Stimulated activated CD8-positive, alpha-beta memory T cell treated with anti-CD3 and anti-CD28 coated beads, Interleukin-15, amount 100 ng/mL, for 4 hours (primary cell): ENCODE measurements at places on chromosomes 1 and 21.

DNA sequence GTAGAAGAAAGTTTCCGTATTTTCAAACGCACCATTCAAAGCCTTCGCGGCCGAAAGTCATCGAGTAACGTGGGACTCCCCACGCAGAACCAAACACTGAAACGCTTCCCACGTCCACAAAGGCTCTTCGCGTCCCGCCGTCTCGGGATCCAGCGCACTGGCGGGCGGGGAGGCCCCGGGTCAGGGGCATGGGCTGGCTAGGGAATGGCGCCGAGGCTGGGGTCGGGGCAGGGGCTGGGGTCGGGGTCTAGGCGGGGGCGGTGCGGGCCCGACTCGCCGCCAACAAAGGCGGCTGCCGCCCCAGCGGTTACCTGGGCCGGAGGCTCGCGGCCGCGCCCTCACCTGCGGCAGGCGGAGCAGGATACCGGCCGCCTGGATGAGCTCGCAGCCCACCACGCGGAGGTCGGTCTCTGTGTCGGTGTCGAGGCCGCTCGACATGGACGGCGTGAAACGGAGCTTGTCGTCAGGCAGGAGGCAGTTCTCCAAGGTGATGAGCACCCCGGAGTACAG is 403 bp downstream of the CCNL2 start:
- DNase-seq, result no peak

DNA sequence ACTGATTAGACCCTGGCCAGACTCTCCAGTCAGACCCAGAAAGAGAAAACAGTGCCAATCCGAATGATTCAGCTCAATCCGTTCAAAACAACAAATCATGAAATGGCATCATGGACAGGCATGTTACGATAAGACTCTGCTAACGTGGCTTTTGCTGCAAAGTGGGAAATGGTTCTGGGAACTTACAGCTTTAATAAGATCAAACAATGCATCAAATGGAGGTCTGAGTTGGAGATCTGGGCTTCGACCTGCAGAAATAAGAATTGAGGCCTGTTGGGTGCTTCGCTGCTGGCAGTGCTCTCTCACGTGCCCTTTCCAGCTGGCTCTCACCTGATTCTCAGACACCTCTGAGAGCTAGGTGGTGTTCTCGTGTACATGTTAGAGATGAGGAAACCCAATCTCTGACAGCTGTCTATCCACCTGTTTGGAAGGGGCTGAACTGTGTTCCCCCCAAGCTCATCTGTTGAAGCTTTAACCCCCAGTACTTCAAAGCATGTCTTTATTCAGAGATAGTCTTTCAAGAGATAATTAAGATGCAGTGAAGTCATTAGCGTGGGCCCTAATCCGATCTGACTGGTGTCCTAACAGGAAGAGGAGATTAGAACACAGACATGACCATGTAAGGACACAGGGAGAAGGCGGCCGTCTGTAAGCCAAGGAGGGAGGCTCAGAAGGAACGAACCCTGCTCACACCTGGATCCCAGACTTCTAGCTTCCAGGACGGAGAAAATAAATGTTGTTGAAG is 45.5 kb upstream of the ETS2 start:
- DNase-seq, result no peak

DNA sequence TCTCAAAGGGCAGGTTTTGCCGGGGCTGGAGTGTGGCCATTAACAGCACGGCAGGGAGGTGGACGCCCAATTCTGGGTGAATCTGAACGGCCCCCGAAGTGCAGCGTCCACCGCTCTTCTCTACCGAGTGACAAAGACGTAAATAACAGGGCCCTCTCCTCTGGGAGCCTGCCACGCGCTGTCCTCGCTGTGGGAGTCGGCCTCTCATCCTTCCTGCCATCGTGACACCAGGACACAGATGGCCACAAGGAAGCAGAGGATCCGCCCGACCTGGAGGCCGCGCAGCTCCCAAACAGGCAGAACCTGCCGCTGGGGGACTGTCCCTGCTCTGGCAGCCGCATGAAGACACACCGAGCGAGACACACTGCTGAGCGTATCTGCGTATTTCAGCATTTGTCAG is 12.1 kb upstream of the CDK11B start:
- DNase-seq, result no peak

DNA sequence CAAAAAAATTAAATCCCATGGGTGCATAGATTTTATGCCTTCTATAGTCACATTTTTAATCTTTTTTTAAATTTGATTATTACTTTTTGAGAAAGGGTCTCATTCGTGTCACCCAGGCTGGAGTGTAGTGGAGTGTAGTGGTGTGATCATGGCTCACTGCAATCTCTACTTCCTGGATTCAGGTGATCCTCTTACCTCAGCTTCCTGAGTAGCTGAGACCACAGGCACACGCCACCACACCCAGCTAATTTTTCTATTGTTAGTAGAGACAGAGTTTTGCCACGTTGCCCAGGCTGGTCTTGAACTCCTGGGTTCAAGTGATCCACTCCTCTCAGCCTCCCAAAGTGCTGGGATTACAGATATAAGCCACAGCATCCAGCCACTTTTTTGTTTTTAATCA is 10.4 kb downstream of the CBR3 start:
- no peak for DNase-seq

DNA sequence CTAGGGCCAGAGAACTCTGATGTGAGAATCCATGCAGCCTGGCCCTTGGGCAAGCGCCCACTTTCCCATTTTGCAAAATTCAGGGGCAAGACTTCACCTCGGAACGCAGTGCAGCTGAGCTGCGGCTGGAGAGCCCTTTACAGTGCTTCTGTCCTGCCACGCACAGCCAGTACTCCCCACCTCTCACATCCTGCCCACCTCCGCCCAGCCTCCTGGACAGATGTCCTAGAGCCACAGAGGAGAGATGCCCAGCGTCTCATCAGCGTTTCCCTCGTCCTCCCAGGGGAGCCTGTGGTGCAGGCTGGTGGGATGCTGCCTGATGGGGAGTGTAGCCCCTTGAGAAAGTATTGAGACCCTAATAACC is 29.6 kb downstream of the RUNX3 start:
- no peak for DNase-seq

DNA sequence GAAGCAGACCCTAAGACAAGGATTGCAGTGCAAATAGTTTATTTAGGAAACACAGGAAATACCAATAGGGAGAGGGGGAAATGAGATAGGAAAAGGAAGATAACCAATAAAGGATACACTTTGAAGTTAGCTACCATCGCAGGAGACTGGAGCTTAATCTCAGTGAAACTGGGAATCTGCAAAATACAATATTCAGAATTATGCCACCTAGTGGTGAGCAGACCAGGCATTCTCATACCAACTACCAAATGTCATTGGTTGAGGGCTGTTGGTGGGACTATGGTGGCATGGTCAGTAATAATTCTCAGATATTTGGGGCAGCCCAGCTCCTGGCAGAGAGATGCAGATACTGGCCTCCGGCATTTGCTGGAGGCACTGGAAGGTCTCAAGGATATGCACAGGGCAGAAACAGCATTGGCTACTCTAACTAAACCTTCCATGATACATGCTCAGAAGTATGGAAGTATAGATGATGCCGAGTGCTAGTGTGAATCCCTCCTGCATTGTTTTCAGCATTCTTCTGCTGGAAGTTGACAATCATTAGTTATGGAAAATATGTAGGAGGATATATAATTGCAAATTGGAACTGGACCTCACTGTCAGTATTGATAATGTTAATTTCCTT is 11.8 kb upstream of the ZFP69B start:
- DNase-seq, result no peak

DNA sequence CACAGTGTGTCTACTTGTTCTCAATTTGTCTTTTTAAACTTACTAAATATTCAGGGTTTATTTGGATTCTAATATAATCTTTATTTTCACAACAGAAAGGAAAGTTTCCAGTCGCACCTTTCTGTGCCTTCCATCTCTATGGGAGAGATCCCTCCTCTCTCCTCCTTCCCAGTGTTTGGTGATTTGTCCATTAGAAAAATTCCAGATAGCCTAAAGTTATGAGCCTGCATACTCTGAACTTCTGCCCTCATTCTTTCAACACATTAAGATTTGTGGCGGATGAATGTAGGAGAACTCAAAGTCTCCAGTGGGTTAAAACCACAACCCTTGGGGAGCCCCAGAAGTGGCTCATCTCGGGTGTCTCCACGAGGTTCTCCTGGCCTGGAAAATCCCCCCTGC is 3.6 kb downstream of the NHLH2 start:
- DNase-seq, result no peak

DNA sequence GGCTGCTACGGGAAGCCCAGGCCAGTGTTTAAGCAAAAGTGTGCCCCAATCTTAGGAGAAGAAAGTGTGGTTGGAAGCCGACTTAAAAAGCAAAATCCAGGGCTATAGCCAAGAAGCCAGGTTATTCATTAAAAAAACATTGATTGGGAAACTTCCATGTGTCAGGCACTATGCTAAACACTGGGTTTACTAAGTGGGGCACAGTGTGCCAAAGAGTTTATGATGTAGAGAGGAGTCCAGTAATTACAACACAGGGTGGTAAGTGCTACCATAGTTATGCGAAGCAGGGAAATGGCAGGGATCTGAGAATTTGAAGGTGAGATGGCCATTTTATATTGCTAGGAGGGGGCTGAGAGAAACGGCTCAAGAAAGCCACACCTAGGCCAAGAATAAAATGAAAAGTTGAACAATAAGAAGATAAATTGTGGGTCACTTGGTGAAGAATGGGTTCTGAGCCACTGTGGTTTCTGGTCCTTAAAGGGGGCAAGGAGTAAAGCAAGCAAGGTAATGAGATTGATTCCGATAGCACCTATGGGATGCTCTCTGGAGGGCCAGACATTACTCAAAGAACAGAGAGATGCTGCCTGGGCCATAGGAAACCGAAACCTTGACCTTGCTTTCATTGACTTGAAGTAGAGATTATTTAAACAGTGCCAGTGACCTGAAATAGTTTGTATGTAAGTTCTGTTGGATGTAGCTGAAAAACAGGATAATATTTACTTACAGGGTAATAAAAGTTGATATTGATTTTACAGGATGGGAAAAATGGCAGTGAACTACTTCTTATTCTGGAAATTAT is 177.8 kb downstream of the GIPC2 start:
- no peak for DNase-seq

DNA sequence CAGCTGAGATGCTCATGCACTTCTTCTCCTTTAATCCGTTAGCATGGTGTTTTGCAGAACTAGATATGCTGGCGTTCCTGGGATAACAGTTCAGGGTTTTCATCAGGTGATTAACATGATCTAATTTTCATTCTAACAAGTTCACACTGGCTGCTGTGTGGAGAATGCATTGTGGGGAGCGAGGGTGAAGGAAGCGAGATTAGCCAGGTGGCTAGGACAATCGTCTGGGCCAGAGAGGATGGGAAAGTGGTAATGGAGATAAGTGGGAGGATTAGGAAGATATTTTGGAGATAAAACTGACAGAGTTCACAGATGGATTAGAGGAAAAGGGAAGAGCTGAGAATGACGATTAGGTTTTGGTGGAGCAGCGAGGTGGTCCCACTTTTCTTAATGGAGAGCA is 138.1 kb upstream of the MAGI3 start:
- DNase-seq, result no peak

DNA sequence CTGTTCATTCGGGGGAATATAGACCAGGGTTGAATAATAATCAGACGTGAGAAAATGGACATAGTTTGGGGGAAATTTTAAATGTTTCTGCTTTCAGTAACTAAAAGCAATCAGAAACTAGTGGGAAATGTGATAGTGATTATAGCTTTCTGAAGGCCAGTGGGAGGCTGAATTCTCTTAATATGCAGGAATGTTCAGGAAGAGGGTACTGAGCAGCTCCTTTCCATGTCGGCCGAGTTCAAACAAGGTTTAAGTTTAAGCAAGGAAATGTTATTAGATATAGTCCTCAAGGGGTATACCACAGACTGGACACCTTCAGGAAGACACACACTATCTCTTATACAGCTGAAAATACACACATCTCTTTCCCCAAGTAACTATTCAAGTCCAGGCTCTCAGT is 105.5 kb downstream of the HHAT start:
- DNase-seq, result no peak

GRCh38 chr21:36887963-36888362 is 78.5 kb downstream of the HLCS start:
- DNase-seq, result no peak

- no peak for DNase-seq
Observed at GRCh38 chr21:44969066-44969670, 29.3 kb downstream of the SLX9 start.

DNA sequence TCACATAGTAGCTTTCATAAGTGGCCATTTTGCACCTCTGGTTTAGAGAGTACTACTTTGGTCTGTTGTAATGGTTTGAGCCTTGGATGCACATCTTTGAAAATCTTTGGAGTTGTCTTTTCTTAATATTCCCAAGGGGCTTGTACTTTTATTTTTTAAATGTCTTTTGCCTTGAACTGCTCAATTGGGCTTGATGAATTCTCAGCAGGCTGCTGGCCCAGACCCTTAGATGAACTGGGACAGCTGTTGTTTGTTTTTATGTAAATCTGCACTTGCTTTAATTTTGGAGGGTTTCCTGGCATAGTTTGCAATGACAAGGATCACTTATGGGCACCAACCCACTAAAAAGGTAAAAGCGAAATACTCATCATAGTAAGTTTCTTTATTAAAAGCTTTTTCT is 24.9 kb downstream of the NGF start:
- DNase-seq, result no peak

GRCh38 chr1:42164551-42165420 is at the start of gene GUCA2A:
Gene GUCA2A (minus strand): TSS chr1:42164745. CDS start chr1:42164712, 33 bp downstream.
- DNase-seq, result no peak

GRCh38 chr1:199685369-199685768 is 342.1 kb upstream of the NR5A2 start:
- no peak for DNase-seq

DNA sequence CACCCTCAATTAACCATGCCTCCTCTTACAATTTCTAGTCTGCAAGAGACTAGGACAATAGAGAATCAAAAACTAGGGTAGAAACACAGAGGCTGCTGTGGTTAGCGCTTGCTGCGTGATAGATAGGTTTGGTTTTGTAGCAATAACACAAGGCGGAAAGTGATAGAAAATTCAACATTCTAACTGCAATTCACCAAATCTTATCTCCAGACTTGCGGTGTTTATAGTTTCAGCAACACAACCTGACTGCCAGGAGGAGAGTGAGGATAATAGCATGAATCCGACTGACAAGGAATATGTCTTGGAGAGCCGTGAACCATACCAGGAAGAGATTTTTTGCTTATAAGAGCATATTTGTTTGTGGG is 30.7 kb upstream of the IFNAR2 start:
- no peak for DNase-seq

DNA sequence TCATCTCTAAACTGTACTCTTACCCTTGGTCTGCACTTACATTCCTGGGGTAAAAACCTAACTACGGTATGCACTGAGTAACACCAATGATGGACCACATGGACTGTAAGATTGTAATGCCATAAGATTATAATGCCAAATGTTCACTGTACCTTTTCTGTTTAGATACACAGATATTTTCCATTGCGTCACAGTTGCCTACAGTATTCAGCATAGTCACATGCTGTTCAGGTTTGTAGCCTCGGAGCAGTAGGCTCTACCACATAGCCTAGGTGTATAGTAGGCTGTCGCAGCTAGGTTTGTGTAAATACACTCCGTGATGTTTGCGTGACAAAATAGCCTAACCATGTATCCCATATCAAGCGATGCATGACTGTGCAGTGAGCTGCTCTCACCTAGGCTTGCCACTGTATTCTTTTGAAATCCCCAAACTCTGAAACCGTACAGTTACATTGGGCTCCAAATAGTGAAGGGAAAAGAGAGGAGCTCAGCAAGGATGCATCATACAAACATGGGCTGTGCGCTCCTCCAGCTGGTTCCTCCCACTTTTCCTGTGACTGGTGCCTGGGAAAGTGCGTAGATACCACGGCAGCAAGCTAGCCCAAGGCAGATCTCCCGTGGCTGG is 35.2 kb downstream of the CFAP57 start:
- no peak for DNase-seq

- DNase-seq, result no peak
Observed at GRCh38 chr1:184392779-184393522, 6.1 kb downstream of the C1orf21 start.
